Stimulated activated memory B cell treated with anti-CD40 and anti-IgM and Interleukin-4, amounts not matched to agents 10 μg/mL and 1 μg/mL and 100 μg/mL, for 72 hours (primary cell): ENCODE measurements at places on chromosomes 2 and 18.
A peak's percentile ranks its signal among the peaks of the same experiment; 100 is the strongest.

DNA sequence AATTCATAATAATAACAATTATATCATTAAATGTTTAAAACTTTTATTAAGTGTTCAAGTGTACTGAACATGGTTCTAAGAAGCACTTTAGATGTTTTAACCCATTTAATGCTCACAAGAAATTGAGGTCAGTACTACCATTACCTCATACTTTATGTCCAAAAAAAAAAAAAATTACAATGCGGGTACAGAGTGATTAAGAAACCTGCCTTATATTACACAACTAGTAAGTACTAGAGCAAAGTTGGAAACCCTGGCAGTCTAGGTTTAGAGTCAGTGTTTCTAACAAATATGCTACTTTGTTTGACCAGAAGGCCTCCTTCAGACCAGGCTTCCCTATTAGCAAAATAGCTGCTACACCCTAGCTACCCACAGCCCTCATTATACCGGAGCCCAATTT, 28.5 kb downstream of the PLEKHM3 start:
- no peak for ATAC-seq

DNA sequence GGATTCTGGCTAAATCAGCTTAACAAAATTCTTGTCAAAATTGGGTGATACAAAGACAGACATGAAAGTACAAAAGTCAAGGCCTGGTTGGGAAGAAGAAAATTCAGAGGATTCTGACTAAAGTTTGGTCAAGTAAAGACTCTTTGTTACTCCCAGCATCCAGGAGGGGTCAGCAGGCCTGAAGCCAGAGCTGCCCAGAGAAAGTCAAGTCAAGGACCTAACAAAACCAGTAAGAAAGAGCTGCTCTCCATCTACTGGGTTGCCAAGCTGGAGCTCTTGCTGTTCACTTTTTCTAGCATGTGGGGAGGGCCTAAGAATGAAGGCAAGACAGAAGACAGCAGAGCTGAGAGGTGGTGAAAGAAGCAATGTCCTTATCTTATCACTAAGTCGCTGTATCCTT, 143.3 kb downstream of the C1D start:
- ATAC-seq, result no peak

GRCh38 chr2:17166506-17166905, 351.7 kb downstream of the RAD51AP2 start:
- ATAC-seq, result no peak

- ATAC-seq, result peak; percentile 81
Measured at GRCh38 chr2:207288628-207289027, 122.9 kb upstream of the KLF7 start.

GRCh38 chr2:154402213-154402612, 296.3 kb upstream of the KCNJ3 start:
- no peak for ATAC-seq

- ATAC-seq, result no peak
Measured at GRCh38 chr2:47232738-47233415, 77.8 kb upstream of the STPG4 start.

- ATAC-seq, result no peak
Measured at GRCh38 chr2:39511219-39511604, 74.1 kb upstream of the MAP4K3 start.

GRCh38 chr18:77400561-77400960, 150.9 kb downstream of the GALR1 start:
- ATAC-seq, result no peak

- no peak for ATAC-seq
Measured at GRCh38 chr2:188450732-188451483, 159.2 kb downstream of the GULP1 start.

- no peak for ATAC-seq
Measured at GRCh38 chr18:7728297-7728696, 161.2 kb downstream of the PTPRM start.

DNA sequence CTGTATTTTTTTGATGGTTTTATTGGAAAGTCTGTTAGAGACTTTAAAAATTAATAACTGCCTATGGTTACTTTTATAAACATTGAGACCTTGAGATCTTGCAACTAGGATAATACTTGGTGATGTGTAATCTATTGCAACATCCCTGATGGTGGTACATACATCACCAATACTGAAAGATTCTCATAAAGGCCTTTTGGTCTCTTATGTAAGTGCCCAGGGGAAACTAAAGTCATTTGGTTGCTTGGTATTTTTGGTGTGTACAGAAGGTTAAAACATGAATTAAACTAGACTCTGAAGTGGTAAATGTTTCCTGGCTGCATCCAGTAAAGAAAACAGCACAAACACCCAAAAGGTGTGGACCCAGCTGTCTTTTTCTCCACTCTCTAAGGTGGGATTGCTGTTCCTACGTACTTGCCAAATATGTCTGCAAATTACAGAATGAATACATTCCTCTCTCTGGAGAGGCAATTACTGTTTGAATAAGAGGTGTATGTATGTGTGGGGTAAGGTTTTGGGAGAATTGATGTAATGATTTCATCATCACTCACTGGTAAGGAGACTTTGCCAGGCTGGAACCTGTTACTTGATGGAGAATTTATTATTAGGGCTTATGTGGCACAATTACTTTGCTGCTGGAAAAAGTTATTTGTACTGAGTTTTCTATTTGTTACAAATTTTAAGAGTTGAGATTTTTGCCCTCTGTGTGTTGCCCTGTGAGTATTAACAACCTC, 3.6 kb downstream of the B3GNT2 start:
- ATAC-seq, result no peak

DNA sequence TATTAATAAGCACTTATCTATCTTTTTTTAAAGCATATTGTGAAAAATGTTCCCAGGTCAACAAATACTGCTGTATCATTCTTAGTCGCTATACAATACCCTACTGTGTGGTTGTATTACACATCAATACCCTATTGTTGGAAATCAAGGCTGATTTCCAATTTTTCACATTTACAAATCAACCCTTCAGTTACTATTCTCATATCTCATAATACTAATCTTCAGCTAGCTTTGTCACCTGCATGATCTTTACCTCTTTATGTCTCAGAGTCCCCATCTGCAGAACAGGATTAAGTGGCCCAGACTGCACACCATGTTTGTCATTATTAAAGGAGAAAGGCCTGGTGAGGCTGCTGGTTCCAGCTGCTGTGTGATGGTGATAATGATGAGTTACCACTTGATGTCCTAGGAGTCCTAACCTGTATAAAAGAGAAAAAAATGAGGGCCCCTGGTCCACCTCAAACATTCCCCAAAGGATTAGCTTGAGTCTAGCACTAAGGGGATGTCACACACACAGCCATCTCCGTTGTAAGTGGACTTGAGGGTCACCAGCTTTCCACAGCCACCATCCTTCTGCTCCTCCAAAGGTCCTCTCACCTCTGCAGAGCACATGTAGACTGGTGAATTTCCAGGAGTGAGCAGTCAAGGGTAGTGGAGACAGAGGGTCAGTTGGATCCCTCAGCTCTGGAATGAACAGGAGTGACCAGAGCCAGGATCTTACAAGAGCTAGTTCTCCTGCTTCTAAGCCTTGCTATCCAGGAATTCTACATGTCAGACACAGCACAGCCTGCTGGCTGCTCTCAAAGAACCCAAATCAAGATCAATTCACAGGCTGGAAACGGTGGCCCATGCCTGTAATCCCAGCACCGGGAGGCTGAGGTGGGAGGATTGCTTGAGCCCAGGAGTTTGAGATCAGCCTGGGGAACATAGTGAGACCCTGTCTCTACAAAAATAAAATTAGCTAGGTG, 36.0 kb upstream of the BIN1 start:
- ATAC-seq, result no peak

- ATAC-seq, result no peak
Measured at GRCh38 chr2:235494716-235495372, 1.0 kb downstream of the AGAP1 start.

DNA sequence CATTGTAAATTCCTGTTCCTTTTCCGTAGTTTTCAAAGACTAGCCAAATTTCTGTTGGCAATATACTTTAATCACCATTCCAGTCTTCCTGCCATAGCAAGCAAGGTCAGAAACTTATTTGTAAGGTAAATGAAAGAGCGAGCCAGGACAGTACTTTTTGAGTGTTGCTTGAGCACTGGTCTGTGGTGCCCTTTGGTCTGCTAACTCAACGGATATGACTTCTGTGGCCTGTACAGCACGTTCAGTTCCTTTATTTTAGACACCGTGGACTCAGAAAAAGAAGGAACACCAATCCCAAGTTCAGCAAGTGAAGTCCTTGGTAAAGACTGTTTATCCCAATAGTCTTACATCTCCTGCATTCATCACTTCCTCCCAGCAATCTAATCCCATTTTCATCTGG, 166.3 kb downstream of the MYO1B start:
- no peak for ATAC-seq

GRCh38 chr2:150911766-150912280, 349.8 kb downstream of the RBM43 start:
- no peak for ATAC-seq

DNA sequence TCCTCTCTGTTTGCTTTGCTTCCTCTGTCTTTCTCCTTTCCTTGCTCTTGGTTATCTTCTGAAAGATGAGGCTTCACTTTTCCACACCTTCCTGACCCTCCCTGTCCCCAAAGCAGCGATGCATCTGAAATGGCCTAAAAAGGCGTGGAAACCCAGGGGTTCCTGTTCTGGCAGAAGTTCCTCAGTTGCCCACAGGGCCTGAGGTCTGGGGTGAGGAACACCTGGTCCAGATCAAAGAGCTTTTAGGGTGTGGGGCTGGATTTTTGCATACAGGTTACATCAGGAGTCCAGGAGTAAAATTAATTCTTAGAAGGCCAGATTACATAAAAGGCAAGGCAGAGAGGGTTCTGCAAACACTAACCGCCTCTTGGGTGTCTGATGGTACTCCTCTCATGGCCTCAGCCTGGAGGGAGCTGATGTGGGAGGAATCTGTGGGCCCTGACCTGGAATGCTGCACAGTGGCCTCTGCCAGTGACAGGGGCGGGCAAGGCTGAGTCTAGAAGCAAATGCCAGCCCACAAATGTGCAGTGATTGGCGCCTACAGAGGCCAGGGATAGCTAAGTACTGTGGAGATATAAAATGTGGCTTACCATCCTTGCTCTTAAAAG, 41.8 kb downstream of the INPP4A start:
- ATAC-seq, result no peak

DNA sequence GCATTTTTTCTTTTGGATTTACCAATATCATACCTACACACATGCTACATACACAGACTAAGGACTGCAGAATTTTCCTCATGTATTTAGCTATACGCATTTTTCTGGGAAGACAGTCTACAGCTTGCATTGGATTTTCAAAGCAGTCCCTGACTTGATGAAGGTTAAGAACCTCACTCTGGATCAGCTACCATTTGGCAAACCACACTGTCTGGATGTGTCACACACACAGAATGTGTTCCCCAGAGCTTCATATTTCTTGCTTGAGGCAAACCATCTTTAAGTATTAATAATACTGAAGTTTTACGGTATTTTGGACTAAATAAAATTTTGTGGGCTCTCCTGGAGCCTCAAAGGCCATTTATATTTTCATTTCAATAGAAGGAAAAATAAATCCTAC, 102.3 kb downstream of the TCF4 start:
- no peak for ATAC-seq

GRCh38 chr18:8711736-8712135, 6.4 kb downstream of the MTCL1 start:
- no peak for ATAC-seq

DNA sequence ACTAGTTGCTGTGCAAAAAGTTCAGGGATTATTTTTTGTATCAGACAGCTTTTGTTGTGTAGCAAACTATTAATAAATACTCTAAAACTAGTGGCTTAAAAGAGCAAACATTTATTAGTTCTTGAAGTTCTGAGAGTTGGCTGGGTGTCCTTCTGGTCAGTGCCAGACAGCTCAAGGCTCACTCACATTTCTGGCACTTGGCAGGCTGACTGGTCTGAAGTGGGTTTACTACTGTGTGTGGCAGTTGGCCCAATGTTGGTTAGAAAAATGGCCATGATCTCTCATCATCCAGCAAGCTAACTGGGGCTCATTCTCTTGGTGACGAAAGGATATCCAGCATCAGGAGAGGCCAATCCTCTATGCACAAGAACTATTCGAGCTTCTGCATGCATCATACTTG, 71.4 kb upstream of the ZNF385B start:
- ATAC-seq, result no peak

- no peak for ATAC-seq
Measured at GRCh38 chr2:184413671-184414229, 184.6 kb upstream of the ZNF804A start.

DNA sequence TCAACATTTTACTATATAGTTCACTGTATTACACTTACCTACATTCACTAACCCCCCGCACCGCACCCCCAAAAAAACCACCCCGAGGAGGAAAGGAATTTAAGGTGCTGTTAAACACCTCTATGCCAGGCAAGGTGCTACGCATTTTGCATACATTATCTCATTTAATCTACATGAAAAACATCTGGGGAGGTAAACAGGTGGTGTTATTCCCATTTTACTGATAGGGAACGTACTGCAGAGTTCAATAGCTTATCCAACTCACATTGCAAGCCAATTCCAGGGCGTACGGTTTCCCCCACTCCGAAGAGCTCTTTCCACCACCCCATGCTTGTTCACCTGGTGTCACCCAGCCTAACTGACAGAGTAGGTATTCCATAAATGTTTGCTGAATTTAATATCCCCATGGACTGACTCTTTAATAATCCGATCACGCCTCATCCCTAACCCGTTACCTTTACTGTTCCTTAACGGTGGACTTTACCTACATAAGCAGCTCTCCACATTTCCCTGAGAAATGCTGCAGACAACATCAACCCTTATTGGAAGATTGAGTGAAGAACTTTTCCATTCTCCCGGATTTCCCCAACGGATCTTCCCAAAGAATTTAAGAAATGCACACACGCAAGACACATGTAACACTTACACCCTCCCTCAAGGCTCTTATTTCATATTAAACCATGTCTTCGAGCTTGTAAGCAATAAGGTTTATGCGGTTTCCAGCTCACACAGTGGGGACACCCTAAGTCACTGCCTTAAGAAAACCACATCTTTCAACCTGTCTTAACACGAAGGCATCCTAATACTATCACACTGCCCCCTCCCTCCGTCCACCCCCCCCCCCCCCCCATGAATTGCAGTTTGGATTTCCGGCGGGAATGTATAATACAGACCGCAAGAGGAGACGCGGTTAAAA, 1.2 kb downstream of the RAPH1 start:
- no peak for ATAC-seq

DNA sequence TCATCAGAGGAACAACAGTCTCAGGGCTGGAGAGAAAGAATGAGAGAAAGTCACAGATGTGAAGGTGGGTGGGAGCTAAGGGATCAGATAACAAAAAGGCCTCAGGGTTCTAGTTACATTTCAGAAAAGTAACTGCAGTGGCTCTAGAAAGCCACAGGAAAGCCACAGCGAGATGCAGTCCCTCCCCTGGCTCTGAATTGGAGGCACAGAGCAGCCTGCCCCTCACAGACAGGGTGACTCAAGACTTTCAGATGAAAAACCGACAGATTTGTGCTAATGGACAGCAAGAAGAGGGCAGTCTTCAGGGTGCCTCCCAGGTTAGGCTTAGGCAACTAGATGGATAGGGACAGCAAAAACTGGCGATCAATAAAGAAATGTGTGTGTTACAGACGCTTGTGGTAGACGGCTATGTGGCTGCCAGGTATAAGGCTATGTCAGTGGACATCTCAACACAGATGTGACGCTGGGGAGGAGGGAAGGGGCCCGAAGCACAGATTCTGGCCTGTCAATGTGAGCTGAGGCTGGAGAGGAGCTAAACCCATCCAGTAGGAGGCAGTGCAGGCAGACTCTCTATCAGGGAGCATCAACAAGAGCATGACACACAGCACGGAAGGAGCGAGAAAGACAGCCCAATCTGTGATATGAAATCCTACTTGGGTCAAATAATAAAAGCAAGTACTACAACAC, 26.2 kb downstream of the UNC50 start:
- ATAC-seq, result no peak
